Dermis microvascular lymphatic vessel endothelial cell (primary cell): ENCODE measurements at places on chromosomes 6 and 20. TPM values are rescaled to one million over a fixed set of nuclear protein-coding genes. Genes with fewer than 3 reads are reported as not detected.

GRCh38 chr20:51043811-51044210 lies 20.9 kb upstream of the KCNG1 start:
- no peak for DNase-seq

DNA sequence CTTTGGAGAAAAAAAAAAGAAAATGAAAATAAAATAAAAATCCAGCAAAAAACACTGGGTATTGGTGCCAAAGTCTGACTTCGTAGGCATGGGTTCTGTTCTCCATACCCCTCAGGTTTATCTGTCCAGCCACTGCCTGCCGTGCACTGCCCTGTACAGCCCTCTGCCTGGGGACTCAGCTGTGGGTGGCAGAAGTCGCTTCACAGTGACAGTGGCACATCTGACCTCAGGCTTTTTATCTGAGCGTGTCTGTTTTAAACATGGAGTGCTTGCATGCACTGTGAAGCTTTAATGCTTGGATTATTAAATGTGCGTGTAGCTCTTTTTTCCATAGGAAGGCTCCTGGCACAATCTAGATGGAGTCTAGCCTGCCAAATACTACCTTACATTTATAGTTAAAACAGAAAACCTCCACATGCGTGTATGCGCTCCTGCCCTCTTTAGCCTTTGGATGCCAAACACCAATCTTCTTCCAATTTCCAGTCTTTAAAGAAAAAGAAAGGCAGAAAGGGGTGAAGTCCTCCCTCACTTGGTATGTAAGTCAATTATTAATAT lies 375.5 kb downstream of the UTRN start:
- DNase-seq: no peak

The OR2J3 gene
- total RNA-seq: not detected in 2 replicates

The EYS gene
- total RNA-seq: 0.13 TPM in 1 of 2 replicates, not detected in the other

- DNase-seq: no peak
Measured at GRCh38 chr20:46483879-46484278, 29.5 kb downstream of the ZNF334 start.

- DNase-seq: no peak
Measured at GRCh38 chr6:158665332-158665731, 15.5 kb downstream of the SYTL3 start.

- DNase-seq: peak; percentile 45
Measured at GRCh38 chr20:39117491-39117890, 155.3 kb downstream of the DHX35 start.

DNA sequence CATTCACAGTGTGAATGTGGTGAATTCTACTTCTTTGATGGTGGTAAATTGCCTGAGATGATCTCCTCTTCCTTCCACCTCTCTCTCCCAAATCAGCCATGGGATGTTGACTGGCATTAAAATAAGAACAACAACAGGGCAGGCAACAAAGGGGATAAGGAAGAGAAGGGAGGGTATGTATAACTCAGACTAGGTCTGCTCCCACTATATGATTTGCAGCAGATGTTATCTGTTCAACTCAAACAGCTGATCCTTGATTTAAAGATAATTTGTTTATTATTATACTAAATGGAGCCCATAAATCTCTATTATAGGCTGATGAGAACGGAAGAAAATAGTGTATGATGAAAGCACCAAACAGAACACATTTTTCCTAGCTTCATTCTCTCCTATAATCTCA lies 262.0 kb downstream of the BTBD3 start:
- no peak for DNase-seq

- DNase-seq: no peak
Measured at GRCh38 chr6:69693762-69694161, 103.0 kb downstream of the LMBRD1 start.

The RSPH9 gene
- total RNA-seq: 0.25 and 0.26 TPM in 2 replicates

The TUBB1 gene
- total RNA-seq: under 0.01 TPM in 1 of 2 replicates, not detected in the other

DNA sequence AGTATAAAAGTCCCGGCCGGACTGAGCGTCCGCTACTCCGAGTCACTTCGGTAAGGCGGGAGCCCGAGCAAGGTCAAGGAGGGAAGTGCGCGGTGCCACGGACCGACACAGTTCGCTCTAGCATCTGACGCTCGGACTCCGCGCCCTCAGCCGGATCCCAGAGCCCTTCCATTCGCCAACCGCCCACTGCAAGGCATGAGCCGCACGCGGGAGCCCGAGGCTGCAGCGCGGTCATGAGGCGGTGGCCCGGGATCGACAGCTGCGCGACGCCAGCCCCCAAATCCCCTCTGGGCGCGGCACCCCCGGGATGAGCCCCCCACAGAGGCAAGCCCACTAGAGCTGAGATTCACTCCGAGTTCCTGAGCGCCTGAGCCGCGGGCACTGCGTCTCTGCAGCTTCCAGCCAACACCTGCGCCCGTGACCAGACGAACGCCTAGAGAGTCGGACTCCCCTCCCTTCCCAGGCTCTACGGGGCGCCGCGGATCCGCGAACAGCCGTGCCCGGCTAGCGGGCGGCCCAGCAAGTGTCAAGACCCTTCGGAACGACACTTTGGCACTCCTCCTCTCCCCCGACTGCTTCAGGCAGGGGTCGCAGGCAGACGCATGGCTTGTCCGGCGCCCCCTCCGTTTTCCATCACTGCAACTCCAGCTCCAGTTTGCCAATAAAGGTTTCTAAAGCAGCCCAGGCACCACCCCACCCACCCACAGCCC lies 725 bp upstream of the ISM1 start:
- DNase-seq: peak; percentile 39

DNA sequence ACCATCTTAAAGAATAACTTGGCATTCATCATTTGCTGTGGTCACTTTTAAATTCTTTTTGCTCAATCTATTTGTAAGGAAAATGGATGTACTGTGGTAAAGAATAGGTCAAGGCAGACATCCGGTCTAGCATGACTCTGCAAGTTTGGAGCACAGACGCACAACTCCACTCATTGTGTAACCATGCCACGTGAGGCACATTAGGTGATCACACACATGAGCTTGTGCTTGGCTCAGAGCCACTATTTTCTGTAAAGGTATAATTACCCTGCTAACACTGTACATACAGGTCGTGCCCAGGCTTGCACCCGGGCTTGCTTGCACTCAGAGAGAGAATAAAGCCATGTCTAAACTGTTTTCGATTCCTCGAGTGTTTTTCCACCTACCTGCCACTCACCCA lies 1289.1 kb upstream of the ADGRB3 start:
- DNase-seq: no peak

The PLN gene
- total RNA-seq: not detected in 2 replicates

The SEMG2 gene
- total RNA-seq: not detected in 2 replicates

The FOXS1 gene
- 0.39 and 0.76 TPM in 2 replicates for total RNA-seq
